ENCODE measurements at places on chromosomes 7 and 10.

DNA sequence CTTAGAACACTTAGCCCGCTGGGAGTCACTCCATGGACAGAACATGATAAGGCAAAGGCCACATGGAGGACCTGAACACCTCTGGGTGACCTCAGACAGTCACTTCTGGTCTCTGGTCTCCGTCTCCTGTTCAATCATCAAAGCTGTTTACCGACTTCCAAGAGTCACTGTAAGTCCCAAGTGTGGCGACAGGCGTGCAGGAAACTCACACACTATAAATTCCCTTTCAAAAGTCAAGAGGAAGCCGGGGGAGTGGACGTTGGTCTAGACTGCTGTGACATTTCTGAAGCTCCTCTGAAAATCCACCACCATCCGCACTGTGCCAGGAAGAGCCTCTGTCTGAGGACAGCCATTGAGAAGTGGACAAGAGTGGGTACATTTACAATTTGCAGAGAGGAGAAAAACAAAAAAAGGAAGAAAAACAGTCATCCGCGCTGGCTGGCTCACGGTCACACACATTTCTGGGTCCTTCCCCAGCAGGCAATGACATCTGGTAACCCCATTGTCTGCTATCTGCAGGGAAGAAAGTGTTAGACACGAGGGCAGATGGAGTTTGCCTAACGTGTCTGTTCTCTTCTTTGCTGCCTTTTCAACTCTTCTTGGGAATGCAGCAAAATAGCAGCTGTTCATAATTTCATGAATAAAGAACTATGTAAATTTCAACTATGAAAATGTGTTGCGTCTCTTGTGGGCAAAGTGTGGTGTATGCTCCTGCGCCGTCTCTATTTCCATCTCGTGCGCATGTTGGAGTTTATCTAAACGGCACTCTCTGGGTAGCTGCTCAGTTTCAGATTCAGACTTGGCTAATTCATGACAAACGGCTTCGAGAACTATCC, 32.9 kb upstream of the CUX1 start:
- no peak for DNase-seq

DNA sequence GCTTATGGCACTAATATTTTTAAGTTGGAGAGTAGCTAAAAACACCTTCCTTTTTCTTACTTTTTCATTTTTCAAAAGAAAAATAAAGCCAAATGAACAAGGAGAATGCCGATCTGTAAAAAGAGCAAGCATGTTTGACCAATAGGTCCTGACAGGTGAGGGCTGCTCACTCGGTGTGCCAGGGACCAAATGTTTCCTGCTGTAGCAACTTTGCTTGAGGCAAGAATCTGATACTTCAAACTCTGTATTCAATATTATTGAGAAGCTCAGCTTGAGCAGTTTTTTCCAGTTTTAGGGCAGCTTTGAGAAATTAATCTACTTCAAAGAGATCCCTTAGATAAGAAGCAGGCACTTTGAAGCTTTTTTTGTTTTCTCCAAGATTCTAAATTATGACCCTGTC, 298.1 kb downstream of the BICC1 start:
- no peak for DNase-seq

DNA sequence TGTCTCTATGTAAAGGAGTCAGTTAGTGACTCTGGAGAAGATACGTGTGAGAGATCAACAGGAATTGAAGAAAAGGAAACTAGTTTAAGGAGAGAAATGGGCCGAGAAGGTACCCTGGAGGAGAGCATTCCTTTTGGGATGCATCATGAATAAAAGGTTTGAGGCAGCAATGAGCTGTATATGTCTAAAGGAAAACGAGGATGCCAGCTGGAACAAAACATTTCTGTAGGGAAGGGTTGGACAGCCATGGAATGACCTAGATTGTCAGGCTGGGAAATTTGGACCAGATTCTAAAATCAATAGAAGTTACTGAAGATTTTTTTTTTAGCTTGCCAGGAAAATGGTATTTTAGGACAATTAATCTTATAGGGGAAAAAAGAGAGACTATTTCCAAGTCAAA, 17.2 kb upstream of the MPP7 start:
- DNase-seq, result no peak

- no peak for DNase-seq
These were observed 20.8 kb upstream of the OR2A5 start for GRCh38 chr7:144027974-144028373.

DNA sequence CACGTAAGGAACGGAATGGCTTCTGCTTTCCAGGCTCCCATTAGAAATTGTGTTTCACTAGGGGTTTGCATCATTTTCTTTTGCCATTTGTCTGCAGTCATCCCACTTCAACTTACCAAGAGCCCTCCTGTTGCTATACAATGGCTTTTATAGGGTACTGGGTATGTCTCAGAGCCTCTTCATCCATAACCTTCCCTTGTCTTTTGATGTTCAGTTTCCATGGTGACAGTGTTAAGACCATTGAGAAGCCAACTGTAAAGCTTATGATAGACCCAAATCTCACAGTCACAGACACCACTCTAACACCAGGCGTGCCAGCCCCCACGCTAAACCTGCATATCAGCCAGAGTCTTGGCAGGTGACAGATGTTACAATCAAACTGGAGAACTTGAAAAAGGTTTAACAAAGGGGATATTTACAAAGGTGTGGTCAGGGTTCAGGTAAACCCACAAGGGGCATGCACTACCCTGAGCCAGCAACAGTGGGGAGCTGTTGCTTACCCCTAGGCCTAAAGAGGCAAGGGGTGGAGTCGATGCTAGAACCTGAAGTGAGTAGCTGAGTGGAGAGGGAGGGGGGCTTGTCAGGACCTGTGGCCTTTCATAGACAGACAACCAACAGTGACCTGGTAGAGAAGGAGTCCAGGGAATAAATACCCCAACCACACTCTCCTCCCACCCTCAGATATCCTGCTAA, 53.2 kb upstream of the ABLIM1 start:
- DNase-seq, result no peak

Measured in AG08396 (cell line).